ENCODE measurements at places on chromosomes 12 and 14.

GRCh38 chr14:104503691-104504090 is 75.9 kb upstream of the C14orf180 start:
- DNase-seq = no peak

- DNase-seq = no peak
These were observed 293.9 kb upstream of the AMIGO2 start for GRCh38 chr12:47373554-47374150.

- no peak for DNase-seq
These were observed 31.3 kb downstream of the ACTN1 start for GRCh38 chr14:68947802-68948201.

DNA sequence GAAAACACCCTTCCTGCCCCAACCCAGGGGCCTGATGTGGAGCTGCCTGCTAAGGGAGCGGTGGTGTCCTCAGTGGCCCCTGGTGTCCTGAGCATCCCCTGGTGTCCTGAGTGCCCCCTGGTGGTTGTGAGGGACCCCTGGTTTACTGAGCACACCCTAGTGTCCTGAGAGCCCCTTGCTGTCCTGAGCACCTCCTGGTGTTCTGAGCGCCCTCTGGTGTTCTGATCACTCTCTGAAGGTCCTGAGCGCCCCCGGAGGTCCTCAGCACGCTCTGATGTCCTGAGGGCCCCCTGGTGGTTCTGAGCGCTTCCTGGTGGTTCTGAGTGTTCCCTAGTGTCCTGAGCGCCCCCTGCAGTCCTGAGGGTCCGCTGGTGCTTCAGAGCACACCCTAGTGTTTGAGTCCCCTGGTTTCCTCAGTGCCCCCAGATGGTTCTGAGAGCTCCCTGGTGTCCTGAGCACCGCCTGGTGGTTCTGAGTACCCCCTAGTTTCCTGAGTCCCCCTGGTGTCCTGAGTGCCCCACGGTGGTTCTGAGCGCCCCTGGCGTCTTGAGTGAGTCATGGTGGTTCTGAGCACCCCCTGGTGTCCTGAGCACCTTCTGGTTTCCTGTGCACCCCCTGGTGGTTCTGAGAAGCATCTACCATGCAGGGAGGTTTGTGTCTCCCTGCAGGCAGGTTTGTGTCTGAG is 1004.2 kb downstream of the TMEM121 start:
- DNase-seq = no peak

GRCh38 chr14:28785096-28785952 is 18.7 kb downstream of the FOXG1 start:
- DNase-seq = no peak

- no peak for DNase-seq
These were observed 138.5 kb downstream of the DICER1 start for GRCh38 chr14:95018821-95019220.

DNA sequence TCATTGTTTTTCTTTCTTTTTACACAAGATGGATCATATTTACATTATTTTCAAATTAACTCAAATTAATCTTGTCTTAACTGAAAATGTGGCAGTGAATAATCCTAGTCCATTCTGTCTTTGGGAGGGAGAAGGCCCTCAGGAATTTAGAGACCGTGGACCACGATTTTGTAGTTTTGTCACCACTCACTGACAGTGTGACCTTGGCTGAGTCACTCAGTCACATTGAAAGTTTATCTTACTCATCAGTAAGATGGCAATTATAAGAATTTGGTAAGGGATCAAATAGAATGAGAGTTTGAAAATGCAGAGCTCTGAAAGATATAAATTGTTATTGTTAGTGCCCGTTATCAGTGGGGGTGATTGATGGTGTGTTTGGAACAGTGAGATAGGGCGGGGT is 16.4 kb downstream of the FOXJ2 start:
- no peak for DNase-seq

GRCh38 chr12:47736216-47736615 is 10.9 kb upstream of the ENDOU start:
- DNase-seq = no peak

- no peak for DNase-seq
These were observed 20.9 kb upstream of the GPR68 start for GRCh38 chr14:91265404-91265803.

GRCh38 chr14:61459229-61459628 is 137.8 kb downstream of the PRKCH start:
- DNase-seq = no peak

GRCh38 chr12:71460850-71461609 is 21.4 kb downstream of the LGR5 start:
- DNase-seq = no peak

DNA sequence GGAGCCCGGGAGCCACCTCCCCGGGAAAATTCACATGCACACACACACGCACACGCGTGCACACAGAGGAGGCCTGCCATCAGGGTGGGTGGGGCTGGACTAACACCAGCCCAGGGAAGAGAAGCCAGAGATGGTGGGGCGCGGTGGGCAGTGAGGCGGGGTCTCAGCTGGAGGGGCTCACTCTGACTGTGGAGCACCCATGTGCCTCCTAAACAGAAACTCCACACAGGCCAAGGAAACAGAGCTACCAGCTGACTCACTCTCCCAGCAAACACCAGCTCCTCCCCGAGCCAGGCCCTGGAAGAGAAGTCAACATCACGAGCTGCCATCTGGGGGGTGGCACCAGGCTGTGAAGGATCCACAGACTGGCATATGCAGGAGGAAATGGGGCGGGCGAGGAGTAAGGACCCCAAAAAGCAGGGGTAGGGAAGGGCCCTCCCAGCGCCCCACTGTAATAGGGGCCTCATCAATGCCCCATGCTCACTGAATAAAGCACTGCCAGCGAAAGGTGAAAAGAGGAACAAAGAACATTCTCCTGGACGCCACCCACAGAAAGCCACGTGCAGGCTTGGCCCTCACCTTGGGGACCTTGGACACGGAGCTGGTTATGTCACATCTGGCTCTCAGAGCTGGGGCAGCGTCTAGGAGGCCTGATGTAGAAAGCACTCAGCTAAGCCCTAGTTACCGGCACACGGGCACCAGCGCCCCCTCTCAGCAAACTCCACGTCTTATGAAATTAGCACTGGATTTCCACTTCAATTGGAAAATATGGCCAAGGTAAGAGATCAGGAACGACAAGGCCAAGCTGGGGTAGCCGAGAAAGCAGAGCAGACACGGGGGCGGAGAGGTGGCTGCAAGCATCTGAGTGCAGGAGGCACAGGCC is 8.4 kb upstream of the INF2 start:
- no peak for DNase-seq

- no peak for DNase-seq
These were observed 61.3 kb downstream of the CCDC88C start for GRCh38 chr14:91356181-91356763.

- peak; percentile 73 for DNase-seq
These were observed 744 bp upstream of the MYL6 start for GRCh38 chr12:56157201-56158028.

GRCh38 chr12:27982385-27982784 is 9.9 kb upstream of the PTHLH start:
- no peak for DNase-seq

GRCh38 chr12:121033625-121034349 is 5.3 kb downstream of the OASL start:
- no peak for DNase-seq

DNA sequence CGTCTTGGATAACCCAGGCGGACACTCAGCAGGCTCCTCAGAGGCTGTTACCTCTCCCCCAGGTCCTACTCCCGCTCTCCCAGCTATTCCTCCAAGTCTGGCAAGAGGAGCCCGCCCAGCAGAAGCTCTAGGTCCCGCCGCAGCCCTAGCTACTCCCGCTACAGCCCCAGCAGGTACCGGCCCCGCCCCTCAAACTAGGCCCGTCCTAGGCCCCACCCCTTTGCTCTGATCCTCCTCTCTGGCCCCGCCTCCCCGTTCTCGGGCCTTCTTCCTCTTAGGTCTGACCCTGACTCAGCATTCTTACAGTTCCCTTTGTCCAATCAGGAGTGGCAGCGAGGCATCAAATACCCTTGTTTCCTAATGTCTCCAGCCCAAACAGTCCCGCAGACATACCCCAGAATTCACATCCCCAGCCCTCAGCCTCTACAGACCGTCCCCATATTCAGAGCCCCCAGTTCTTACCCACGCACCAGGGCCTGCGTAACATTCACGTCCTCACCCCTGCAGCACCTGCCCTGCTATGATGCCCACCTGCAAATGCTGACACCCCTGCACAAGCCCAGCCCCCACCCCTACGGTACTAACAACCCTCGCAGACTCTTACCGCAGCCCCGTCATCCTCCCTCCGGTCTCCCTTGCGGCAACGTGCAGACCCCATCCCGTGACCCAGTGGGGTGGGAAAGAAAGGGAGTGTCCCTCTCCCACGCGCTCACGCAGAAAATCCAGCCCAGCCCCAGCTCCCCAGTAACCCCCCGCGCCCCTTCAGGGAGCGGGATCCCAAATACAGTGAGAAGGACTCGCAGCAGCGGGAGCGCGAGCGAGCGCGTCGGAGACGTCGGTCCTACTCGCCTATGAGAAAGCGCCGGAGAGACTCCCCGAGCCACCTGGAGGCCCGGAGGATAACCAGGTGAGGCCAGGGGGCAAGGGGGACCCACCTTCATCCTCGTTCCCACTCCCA is 25.0 kb upstream of the HSPB8 start:
- no peak for DNase-seq

DNA sequence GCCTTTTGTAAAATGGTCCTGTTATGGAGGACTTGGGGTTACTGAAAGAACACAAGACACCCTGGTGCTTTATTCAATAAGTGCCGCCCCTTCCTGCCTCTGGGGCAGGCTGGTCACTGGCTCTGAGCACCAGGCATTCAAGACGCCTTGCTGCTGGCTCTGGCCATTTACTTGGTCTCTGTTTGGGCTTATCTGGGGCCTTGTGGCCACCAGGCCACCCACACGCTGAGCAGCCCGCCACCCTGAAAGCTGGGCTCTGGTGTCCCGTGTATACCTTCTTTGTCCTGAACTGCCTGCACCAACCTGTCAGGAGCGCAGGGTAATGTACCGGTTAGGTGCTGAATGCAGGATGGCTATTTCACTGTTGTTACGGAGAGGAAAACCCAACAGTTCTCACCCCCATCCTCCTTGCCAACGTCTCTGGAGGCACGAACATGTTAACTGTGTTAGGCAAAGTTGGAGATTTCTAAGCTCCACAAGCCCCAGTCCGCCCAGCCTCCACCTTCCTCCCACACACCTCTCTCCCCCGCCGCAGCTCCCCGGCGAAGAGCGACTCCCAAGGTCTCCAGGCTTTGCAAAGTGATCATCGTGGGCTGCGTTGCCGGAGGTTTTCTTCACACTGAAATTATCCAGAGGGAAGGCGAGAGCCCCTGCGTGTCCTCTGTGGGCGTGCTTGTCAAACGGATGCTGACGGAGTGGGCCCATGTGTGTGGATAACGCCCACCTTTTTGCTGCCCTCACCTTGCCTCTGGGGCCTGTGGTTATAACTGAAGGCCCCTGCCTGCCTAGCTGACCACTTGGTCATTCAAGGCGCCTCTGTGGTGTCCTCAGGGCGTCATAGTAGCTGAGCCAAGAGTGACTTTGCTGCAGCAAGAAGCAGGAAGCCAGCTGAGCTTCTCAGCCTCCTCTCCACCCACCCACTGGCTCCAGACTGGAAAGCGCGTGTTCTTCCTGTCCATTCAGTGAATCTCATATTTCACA is 18.8 kb upstream of the BEGAIN start:
- no peak for DNase-seq

GRCh38 chr14:71523630-71524319 is 408.5 kb upstream of the RGS6 start:
- peak; percentile 43 for DNase-seq

GRCh38 chr12:70609203-70609602 is 28.0 kb downstream of the PTPRB start:
- DNase-seq = no peak

- no peak for DNase-seq
These were observed 11.5 kb downstream of the ISCA2 start for GRCh38 chr14:74504874-74505720.

GRCh38 chr12:6337958-6338433 is 3.9 kb downstream of the TNFRSF1A start:
- DNase-seq = no peak

GRCh38 chr12:81332054-81332453 is 254.2 kb downstream of the ACSS3 start:
- DNase-seq = no peak

- no peak for DNase-seq
These were observed 718 bp downstream of the PACS2 start for GRCh38 chr14:105315211-105315721.

DNA sequence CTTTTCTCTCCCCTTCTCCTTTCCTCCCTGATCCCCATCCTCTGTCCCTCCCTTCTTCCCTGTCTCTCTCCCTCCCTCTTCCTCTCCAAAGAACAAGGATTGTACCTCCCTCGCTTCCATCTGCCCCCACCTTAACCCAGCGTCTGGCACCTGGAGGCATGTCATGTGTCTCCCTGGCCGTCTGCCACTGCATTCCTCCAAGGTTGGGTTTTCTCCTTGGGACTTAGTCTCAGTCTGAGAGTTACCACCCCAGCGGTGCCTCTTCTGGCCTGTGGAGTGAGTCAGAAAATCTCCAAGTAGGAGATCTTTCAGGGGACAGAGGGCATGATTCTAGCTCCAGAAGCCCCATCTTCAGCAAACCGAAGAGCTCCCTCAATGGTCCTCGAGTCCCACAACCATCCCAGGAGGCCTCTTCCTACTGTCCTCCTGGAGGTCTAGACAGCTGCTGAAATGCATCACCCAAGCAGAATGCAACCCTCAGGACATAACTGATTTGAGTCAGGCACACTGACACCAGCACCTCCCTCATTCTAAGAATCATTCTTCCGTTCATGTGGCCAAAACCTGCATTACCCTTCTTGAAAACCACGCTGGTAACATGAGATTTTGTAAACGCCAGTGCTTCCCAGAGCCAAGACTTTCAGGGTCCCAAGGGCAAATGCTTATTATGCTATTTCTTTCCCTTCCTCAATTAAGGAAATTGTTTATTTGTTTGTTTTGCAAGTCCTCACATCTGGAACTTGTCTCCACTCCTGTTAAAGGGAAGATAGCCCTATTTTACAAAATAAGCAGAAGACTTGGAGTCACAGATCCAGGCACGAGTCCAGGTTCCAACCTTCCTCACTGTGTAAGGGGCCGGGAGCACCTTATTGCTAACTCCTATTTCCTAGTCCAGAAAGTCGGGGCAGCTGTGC is 463.2 kb downstream of the BCL11B start:
- DNase-seq = no peak

GRCh38 chr12:126506426-126507182 is 1441.4 kb downstream of the AACS start:
- no peak for DNase-seq

GRCh38 chr12:6644257-6644596 is 3.0 kb downstream of the ACRBP start:
- DNase-seq = no peak

GRCh38 chr12:110247340-110248095 is 33.5 kb upstream of the ATP2A2 start:
- no peak for DNase-seq

GRCh38 chr12:40794087-40794486 is 101.8 kb downstream of the CNTN1 start:
- no peak for DNase-seq

GRCh38 chr14:21050597-21050996 is 7.0 kb upstream of the RNASE8 start:
- DNase-seq = no peak

- DNase-seq = no peak
These were observed 50.8 kb downstream of the GALNT9 start for GRCh38 chr12:132278401-132279183.

- DNase-seq = no peak
These were observed 104.0 kb downstream of the NCOR2 start for GRCh38 chr12:124463341-124463921.

- DNase-seq = no peak
These were observed 5.6 kb upstream of the EPS8 start for GRCh38 chr12:15794836-15795235.
